Activated naive CD4-positive, alpha-beta T cell treated with anti-CD3 and anti-CD28 coated beads, Interleukin-2, amount 50 U/mL, for 72 hours (primary cell): ENCODE measurements at places on chromosomes 12 and 14.

GRCh38 chr14:22251090-22251489 lies 337.9 kb downstream of the DAD1 start:
- DNase-seq = no peak

DNA sequence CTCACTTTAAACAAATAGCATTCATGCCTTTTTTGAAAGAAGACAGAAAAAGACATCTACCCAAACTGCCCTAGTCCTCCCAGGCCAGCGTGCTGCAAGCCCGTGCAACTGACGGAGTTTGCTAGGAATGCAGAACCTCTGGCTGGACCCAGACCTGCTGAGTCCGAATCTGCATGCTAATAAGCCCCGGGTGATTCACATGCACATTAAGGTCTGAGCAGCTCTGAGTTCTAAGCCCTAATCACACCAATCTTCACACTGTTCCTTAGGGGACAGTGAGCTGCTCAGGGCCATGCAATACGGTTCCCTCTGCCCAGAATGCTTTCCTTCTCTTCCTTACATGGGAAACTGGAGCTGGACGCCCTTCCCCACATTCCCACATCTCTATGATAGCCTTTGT lies 25.2 kb downstream of the HAL start:
- DNase-seq = no peak

DNA sequence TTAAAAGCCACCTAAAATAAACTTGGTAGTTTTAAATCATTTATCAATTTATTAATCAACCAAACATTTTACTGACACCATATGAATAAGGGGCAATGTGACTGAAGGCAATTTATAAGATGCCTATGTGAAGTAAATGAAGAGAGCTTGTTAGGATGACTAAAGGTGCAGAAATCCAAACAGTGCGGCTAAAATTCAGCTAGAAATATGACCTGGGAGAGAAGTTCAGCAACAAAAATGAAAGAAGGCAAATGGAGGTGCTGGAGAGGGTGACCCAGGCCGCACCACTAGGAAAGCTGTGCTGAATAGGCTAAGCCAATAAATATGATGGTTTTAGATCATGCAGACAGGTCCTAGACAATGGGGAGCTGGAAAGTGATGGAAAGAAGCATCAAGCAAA lies 403.7 kb downstream of the BTG1 start:
- DNase-seq = no peak

DNA sequence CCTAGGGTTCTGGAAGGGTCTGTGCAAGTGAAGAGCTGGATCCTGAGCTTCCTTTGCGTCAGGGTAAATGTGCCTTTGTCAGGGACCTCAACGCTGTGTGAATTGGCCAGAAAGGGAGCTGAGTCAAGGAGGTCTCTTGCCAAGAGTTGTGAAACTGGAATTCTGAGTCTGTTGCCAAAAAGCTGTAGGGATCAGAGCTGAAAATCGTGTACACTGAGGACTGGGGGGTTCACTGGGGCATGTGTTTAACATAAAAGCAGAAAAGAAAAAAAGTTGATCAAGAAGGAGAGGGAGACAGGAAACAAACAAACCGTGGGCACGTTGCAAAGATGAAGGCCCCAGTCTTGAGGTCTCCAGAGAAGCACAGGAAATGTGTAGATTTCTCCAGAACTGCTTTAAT lies 1081.5 kb downstream of the VRK1 start:
- no peak for DNase-seq

GRCh38 chr12:72792889-72793288 lies 520.7 kb downstream of the TRHDE start:
- no peak for DNase-seq

- no peak for DNase-seq
Observed at GRCh38 chr12:48776956-48777355, 11.9 kb downstream of the ADCY6 start.

- no peak for DNase-seq
Observed at GRCh38 chr12:94689002-94689645, 38.8 kb upstream of the TMCC3 start.

DNA sequence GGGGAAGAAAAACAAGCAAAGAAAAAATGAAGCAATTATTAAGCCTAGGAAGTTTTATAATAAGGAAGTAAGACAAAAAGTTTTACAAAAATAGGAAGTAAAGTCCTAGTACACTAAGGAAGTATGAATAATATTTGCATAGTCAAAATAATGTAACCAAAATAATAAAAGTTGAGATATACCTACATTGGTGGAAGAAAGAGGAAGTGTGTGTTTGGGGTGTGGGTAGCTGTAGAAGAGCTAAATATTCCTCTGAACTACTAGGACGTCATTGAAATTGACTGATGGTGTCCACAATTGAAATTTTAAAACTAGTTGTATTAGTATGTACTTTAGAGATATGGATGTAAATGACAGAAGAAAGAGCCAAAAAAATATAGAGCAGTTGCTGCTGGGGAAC lies 228.4 kb upstream of the OTX2 start:
- no peak for DNase-seq

GRCh38 chr14:20970983-20971704 lies 15.9 kb downstream of the RNASE2 start:
- DNase-seq = peak; percentile 83

GRCh38 chr12:106233011-106233410 lies 14.8 kb downstream of the CKAP4 start:
- no peak for DNase-seq

- DNase-seq = no peak
Observed at GRCh38 chr12:68176257-68176656, 16.7 kb upstream of the IFNG start.

- no peak for DNase-seq
Observed at GRCh38 chr12:111715279-111715678, 29.4 kb downstream of the ACAD10 start.

DNA sequence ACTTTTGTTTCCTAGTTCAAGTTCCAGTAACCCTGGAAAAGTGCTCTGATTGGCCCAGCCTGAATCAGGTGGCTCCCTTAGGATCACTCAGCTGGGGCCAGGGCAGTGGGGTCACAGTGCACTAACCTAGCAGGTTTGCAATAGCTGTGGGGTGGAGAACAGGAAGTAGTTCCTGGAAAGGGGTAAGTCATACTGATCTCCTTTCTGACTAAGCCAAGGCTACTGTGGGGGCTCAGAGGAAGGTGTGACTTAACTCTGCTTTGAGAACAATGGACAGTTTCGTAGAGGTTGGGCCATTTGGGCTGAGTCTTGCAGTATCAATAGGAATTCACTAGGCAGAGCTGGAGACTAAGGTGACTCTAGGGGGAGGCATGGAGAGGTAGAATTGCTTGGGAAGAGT lies 89.4 kb downstream of the KIF26A start:
- DNase-seq = no peak

- DNase-seq = no peak
Observed at GRCh38 chr12:80166751-80167150, 67.4 kb downstream of the OTOGL start.

DNA sequence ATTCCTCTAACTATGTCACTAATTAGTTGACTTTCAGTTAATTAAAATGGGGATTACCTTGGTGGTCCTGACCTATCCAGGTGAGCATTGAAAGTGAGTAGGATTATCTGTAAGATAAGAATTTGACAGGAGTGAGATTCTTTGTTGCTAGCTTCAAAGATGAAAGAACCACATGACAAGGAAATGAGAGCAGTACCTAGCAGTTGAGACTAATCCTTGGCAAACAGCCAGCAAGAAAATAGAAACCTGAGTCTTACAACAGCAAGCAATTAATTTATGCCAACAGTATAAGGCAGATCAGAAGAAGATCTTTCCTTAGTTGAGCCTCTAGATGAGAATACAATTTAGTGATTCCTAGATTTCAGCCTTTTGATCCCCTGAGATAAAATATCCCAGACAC lies 1058.4 kb downstream of the LRFN5 start:
- DNase-seq = no peak

DNA sequence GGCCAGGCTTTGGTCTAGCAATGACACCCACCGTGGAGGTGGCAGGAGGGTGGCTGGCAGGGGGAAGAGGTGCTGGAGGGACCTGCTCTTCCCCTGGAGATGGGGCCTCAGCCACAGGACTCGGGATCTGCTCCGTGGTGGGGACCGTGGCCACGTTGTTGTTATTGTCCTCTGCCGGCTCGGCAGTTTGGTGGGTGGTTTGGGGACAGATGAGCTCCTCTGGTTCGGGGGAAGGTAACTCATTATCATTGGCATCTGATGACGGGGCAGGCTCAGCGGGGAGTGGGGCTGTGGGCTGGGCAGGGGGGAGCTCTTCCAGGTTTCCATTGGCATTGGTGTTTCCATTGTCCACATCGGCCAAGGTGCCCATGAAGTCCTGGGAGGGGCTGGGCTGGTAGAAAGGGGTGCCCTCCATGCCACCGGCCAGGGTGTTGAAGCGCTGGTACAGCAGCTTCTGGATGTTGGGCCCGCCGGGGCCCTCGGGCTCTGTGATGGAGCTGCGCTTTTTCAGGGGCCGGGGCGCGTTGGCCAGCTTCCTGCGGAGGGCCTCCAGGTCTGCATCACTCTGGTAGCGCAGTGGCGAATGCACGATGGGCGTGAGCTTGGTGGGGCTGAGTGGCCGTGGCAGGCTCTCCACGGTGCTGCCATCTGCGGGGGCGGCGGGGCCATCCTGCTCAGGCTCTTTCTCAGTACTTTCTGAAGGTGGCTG lies 24.3 kb downstream of the ZFYVE21 start:
- no peak for DNase-seq

GRCh38 chr12:24643120-24644119 lies 305.5 kb downstream of the BCAT1 start:
- DNase-seq = no peak

DNA sequence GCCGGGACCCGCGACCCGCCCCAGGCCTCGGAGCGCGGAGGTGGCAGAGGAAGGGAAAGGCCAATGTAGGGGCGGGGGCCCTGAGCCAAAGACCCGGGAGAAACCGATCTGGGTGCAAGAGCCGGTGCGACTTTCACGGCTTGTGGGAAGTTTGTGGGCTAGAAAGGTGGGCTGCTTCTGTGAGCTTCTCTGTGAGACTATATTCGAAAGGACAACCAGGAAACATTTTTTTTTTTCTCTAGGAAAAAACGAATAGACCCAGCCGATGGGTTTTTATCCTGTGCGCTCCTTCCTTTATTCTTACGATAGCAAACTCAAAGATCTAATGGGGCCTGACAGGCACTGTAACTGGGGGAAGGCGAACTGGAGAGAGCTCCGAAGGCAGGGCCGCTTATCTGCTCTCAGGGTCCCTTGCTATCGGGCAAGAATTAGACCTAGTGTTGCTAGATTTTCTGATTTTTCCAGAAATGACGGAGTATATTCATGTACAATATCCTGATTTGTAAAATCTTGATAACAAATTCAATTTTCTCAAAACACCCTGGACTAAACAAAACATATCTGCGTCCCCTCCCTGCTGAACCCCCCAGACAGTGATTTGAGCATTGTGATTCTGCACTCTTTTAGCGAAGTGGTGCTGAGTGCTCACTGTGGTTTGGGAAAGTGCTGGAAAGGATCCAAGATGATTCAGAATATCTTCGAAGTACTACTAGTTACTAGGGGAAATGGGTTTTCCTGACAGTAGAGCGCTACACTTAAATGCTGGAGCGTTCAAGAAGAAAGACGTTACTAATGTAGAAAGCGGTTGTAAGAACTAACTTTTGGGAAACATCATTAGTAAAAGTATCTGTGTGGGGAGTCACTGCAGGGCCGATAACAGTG lies 563 bp upstream of the STXBP6 start:
- DNase-seq = no peak

- no peak for DNase-seq
Observed at GRCh38 chr12:66571361-66571915, 107.4 kb downstream of the GRIP1 start.

DNA sequence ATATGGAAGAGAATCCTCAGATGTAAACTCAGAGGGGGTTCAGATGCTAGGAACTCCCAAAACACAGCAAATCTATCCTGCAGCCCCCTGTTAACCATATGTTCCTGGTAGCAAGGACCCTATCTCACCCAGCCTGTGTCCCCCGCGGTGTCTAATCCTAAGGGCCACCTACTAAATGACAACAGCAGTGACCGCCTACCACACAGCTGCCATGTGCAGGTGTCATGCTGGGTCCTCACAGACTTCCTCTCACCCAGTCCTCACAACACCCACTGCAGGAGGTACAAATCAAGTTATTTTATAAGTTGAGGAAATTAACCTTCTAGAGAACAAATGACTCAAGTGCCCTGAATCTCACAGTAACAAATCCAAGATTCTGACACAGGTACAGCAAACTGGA lies 73.9 kb downstream of the ITPK1 start:
- no peak for DNase-seq

DNA sequence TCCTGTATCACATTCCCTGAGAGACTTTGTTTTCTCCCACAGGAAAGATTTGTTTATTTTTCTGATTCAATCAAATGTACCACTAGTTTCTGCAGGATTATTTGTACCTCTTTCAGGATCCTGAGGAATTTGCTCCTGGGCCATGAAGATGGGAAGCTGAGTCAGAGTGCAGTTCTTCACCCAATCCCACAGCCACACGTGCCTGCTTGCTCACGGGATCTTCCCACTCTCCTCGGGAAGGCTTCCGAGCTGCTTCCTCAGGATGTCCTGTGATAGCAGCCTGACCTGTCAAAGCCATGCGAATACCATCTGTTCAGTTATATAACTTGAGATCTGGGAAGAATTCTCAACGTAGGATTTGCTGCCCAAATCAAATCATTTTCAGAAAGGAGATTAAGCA lies 41.8 kb upstream of the HIF1A start:
- no peak for DNase-seq

DNA sequence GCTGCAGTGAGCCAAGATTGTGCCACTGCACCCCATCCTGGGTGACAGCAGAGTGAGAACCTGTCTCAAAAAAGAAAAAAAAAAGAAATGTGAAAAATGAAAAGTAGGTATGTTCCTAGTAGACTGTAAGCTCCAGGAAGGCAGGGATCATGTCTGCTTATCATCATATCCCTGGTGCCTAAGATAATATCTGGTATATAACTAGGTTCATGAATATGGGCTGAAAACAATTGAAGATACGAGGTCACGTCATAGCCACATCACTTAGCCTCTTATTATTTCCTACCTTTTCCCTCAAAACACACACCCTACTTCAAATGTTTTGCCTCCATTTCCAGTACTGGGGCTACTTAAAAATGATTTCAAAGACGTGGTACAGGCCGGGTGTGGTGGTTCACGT lies 3.0 kb downstream of the POU6F1 start:
- DNase-seq = no peak

- no peak for DNase-seq
Observed at GRCh38 chr12:53097207-53097563, 282 bp upstream of the IGFBP6 start.

DNA sequence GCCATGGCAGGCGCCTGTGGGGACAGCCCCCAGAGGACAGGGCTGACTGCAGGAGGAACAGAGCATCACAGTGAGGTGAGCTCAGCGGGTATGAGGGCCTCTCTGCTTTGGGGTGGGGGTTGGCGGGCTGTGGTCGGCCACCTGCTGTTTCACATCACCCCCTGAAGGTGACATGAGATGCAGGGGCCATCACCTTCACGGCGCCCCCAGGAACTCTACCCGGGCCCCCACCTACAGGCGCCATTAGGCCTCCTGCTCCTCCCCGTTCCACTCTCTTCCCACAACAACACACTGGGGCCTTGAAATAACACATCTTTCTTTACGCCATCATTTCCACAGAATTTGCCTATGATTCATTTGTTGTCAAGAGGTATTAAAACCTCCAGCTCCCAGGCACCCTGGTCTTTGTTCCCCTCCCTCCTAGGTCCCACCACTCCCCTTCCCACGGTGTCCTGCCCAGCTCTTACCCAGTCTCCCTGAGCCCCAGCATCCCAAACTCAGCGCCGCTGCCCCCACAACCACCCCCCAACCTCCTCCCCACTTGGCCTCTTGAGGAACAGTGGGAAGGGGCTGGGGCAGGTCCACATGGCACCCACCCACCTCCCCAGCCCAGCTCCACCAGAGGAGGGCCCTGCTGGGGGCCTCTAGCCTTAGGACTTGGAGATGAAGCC lies 12.7 kb upstream of the HDAC7 start:
- DNase-seq = peak; percentile 70
